T-helper 17 cell (primary cell): ENCODE measurements at places on chromosomes 7 and 10. TPM values are rescaled to one million over a fixed set of nuclear protein-coding genes. Genes with fewer than 3 reads are reported as not detected.

Gene ACHE
- total RNA-seq: 0.25 TPM

DNA sequence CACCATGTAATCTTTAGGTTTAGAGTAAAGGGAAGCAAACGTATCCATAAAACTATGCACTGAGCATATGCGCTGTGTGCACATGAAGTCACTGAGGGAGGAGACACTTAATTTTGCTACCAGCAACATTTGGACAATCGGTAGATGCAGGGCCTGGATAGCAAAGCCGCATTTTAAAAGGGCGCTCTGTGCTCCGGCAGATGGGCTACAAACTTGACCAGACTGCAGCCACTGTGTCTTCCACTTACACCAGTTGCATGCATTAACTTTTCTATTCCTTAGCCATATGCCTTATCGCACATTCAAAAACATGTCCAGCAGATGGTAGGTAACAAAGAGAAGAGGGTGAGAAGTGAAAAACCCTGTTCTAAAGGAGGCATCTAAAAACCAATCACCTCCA, 18.3 kb downstream of the FAM171A1 start:
- H3K4me1 ChIP-seq: peaks cover 6% of the 10 kb centered on the region
- no peaks in the 10 kb centered on the region for H3K36me3 ChIP-seq
- H3K27me3 ChIP-seq: peaks cover 15% of the 10 kb centered on the region
- DNase-seq: no peak

- no peaks in the 10 kb centered on the region for H3K4me1 ChIP-seq
- no peak overlapping the region for H3K27ac ChIP-seq
- H3K4me3 ChIP-seq: no peak overlapping the region
Observed at GRCh38 chr7:22612776-22613175, 112.8 kb upstream of the STEAP1B start.

DNA sequence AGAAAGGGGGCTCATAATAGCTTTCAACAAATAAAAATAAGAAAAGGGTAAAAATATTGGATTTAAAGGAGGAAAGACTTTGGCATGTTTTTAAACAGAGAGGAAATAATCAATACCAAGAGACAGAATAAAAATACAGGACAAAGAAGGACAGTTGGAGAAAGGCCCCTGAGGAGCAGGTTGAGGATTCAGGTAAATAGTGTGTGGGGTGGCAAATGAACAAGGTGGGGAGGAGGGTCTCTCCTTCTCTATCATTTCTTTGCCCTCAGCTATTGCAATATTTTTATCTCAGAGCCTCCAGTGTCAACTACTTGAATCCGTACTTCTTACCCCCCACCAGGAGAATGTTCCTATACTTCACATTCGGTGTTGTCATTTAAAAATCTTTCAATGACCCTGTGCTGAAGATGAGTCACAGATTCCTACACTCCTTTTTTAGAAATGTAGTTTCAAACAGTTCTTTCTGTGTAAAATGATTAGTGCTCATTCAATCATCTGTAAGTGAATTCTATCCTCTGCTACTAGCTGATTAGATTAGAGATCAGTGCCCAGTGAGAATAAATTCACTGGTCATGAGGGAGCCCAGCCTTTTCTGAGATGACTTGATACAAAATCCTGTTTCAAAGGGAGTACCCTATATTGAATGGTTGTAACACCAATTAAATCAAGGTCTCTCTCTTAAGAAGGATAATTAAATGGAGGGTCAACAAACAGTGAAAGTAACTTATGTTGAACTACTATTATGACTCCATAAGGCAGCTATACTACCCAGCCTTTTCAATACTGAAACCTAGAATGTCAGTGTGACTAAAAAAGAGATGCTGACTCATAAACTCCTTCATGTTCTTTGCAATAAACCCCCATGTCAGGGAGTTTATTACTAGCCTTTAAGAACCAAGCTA, 50.4 kb upstream of the WNT16 start:
- H3K4me1 ChIP-seq: no peaks in the 10 kb centered on the region
- peaks cover 6% of the 10 kb centered on the region for H3K27me3 ChIP-seq
- DNase-seq: no peak
- no peaks in the 10 kb centered on the region for H3K36me3 ChIP-seq

DNA sequence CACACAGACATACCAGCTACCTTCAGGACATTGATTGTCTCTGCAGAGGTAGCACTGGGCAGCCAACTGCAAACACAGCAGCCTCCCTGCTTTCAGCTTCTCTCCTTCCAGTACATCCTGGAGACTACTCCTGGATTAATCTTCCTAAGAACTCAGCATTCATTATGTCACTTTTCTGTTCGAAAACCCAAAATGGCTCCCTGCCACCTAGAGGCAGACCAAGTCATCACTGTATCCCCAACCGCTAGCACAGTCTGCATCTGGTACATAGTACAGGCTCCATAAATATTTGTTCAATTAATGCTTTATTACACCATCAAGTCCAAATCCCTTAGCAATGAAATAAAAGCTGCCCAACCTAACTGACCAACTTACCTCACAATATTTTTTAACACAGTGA, 5.0 kb upstream of the SEC31B start:
- no peaks in the 10 kb centered on the region for H3K27me3 ChIP-seq
- H3K27ac ChIP-seq: no peak overlapping the region
- no peak overlapping the region for H3K4me3 ChIP-seq
- peaks cover 4% of the 10 kb centered on the region for H3K36me3 ChIP-seq
